MCF 10A (cell line): ENCODE measurements at places on chromosomes 3 and 15.

- DNase-seq, result no peak
Observed at GRCh38 chr3:155618543-155618942, 126.3 kb downstream of the PLCH1 start.

DNA sequence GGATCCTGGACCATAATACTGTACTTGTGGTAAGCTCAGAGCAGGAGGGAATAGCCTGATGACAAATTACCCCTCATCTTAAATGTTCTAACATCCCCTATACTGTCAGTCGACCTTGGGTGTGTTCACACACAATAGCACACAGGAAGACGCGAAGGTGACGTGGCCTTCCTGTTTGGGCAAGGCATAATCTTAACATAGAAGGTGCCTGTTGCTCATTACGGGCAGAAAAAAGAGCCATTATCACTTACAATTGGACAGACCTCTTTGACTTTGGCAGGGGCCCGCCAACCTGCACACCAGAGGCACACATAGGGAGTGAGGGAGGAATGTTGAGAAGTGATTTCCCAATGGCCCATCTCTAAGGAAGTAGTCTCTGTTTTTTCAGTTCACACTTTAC lies 144.2 kb downstream of the ANO10 start:
- DNase-seq, result no peak

DNA sequence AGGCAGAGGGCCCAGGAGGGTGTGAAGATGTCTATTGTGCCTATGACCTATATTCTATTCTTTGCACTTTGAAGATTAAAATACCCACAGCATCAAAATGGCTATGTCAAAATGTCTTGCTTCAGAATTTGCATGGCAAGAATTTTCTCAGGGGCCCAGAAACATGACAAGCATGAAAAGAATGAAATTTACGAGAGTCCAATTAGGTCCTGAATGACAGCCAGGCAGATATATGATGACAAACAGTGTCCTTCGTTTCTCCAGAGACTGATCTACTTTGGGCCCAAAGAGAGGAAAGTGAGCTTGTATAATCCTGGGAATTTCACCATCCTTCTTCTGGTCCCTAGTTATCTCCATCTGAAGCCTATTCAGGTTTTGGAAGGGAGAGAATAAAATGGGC lies 609.9 kb downstream of the FHIT start:
- DNase-seq, result no peak

GRCh38 chr3:187769771-187770170 lies 24.5 kb upstream of the BCL6 start:
- DNase-seq, result no peak

DNA sequence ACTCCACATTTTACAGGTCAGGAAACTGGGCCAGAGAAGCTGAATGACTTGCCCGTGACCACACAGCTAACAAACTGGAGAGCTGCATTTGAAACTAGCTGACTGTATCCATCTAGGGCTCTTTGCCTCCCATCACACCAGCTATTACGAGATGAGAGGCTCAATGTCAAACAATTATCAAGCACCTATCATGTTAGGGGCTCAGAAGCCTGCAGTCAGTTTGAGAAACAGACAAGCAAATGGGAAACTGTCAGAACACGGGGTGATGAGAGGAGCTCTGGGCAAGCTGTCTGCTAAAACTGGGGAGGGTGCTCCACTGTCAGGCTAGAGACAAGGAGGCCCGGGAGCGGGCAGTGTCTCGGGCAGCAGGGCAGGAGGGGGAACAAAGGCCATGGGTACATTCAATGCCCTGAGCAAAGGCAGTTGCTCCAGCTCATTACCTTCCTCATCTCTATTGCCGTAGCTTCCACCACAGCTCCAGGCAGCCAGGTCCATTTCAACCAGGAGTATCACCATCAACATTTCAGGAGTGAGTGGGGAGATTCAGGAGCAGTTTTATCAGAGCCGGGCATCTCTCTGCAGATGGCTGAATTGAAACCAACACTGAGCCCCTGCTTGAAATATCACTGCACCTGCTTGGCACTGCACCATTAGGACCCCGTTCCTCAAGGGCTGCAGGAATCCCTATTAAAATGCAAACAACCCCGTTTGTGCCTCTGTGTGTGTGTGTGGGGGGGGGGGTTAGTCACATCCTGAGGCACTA lies 122.6 kb downstream of the RAB11A start:
- no peak for DNase-seq

GRCh38 chr3:194687638-194688199 lies 2.0 kb downstream of the FAM43A start:
- no peak for DNase-seq

- no peak for DNase-seq
Observed at GRCh38 chr3:194830978-194831377, 145.3 kb downstream of the FAM43A start.

DNA sequence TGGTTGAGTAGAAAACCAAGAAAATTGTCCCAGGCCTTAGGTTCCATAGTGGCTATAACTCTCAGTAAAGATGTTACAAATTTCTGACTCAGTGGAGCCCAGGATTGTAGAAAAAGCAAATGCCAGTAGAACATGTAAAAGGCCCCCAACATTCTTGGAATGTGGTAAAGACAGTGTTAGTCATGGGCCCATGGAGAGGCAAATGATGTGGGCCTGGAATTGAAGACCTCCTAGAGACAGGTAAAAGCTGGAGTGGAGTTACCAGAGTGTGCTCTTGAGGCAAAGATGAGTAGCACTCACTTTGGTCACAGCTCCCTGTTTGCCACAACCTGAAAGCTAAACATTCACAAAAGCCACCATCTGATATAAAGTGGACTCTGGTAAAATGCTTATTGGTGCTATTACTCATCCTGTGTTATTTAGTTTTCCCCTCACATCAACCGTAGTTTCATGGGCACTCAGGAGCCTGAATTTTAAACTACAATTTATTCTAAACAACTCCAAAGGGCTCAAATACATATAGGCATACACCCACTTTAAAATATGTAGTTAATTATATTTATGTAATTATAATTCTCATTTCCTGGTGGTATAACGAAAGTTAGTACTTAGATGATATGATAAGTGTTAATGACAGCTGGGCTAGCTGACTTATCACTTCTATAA lies 359.6 kb upstream of the NECTIN3 start:
- no peak for DNase-seq

DNA sequence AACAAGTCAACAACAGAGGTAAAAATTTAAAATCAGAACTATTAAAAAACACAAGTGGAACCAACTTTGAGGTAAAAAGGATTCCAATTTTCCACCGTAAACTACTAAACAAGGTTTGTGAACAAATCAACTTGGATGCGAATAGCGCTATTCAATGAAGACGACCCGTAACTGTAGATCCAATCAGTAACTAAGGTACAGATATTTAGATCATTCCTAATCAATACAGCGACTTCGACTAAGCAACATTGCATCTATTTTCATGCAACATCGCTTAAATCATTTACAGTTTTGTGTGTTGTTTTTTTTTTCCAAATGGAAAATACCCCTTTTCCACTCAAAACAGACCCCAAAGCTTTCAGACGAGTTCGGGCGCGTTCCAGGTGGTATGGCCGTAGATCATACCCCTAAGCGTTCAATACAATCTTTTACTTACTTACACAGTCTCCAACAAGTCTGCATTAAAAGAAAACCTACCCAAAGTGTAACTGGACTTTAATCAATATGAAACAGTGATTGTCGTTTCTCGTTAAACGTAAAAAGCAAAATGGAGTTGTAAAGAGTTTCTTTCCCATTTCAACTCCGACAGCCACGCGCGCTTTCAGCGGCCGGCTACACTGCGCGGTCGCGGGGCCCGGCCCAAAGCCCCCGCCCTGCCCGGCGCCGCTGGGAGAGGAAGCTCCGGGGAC lies 786 bp downstream of the RHOA start:
- no peak for DNase-seq

DNA sequence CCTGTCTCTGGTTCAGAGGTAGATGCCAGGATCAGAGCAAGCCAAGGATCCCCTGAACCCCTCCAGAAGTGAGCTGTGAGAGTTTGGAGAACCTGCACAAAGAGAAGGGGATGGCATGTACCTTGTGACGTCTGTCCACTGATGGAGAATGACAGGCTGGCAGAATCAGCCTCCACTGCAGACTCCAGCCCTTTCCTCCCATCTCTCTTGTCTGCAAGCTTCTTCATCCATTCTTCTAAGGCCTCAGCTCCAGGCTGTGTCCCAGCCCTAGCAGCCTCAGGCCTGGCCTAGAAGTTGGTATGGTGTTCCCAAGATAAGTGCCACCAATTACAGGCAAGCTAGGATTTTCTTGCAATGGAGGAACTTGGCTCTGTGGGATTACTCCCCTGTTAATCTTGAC lies 8.6 kb downstream of the GALNT15 start:
- no peak for DNase-seq

DNA sequence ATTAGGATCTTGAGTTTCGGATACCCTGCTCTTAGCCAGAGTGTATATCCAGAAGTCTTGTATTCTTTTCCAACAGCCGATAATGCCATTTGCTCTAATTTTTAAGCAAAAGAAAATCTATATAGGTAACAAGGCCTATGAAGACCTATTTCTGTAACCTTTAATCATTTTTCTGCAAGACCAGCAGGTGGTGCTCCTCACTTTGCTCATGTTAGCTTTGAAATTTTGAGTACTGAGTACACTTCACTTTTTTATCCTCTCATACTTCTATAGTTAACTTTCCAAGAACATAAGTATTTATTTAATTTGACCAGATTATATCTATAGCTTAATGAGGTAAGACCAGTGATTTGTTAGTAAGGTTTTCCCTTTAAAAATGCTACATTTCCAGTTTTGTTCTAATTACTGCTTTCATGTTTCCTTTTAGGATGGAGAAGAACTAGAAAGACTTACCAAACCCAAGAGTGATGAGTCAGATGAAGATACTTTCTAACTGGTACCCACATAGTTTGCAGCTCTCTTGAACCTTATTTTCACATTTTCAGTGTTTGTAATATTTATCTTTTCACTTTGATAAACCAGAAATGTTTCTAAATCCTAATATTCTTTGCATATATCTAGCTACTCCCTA lies 20.5 kb downstream of the SLC35A5 start:
- peak; percentile 51 for DNase-seq

DNA sequence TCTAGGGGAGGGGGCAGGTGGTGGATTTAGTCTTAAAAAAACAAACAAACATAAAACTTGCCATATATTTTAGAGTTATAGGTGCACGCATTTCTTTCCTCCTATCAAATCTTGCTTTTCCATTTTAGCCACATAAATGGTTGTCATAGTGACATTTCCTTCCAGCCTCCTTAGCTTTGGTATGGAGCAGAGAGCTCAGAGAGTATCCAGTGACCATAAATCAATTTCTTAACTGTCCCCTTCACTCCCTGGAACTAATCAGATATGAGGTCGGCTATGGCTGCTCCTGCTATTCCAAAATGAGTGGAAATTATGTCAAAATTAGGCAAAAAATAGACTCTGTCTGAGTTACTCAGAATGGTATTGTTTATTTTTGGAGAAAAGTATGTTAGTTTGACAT lies 164.5 kb downstream of the EBLN2 start:
- no peak for DNase-seq

DNA sequence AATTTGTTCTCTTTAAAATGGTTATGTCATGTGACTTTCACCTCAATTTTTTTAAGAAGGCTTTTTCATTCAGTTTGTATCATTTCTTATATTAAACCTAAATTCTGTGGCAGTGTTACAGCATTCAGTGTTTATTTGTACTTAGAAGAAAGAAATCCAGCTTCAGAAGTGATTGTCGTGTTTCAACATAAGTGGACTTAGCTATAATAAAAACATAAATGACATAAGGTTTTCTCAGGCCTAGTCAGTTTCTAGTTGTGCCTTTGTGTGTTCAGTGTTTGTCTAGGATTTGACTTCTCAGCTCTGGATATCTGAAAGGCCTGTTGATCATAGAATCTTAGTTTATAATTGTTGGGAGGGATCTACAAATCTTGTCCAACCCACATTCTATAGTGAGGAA lies 80.5 kb downstream of the STT3B start:
- no peak for DNase-seq

GRCh38 chr3:25156626-25157025 lies 271.4 kb upstream of the RARB start:
- peak; percentile 57 for DNase-seq

DNA sequence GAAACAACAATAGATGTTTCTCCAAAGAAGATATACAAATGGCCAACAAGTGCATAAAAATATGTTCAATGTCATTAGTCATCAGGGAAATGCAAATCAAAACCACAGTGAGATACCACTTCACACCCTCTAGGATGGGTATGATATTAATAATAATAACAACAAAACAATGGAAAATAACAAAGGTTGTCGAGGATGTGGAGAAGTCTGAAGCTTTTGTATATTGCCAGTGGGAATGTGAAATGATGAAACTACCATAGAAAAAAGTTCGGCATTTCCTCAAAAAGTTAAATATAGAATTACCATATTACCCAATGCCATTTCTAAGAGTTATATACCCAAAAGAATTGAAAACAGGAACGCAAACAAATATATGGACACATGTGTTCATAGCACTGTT lies 10.8 kb downstream of the BHLHE40 start:
- DNase-seq, result no peak

DNA sequence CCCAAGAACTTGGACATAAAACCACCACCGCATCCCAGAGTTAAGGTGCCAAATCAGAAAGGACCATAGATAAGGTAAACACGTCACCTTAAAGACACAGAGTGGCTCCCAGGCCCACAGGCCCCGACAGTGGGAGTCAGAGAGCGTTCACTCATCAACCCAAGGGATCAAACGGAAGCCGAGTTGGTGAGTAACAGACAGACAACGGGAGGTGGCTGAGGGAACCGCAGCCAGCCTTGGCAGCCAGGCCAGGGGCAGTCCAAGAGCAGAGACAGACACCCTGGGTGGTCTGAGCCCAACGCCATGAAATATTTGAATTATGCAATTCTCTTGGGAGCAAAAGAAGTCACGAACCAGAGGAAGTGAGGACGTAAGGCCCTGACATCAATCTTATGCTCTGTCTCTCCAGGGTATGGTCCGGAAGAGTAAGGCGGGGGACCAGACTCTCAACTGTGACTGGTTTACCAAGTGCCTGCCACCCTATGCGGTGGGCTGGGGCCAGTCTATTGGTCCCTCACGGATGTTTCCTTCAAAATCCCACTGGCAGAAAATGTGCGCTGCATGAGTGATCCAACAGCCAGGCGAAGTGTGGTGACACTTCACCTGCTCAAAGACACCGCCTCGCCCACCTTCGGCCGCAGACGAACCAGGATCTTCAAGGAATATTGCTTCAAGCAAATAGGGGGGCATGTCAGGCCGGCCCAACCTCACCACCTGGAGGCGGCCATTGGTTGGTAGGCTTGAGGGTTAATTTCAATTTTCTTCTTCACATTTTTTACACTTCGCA lies 34.3 kb downstream of the TMEM44 start:
- DNase-seq, result peak; percentile 78

DNA sequence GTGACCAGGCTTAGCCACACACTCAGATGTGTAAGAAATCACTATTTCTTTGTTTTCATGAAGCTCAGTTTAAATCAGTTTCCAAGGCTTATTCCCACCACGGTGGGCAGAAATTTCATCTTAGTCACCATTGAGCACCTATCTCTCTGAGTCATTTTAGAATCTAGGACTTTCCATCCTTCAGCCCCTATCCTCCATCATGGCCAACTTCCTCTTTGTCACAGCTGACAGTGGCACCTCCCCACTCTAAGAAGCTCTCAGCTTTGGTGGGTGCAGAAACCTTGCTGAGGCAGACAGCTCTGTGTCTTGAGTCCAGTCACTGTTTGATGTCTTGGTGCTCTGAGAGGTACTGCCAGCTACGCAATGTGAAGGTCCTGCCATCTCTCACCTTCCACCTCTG lies 32.9 kb downstream of the SNTN start:
- no peak for DNase-seq

- peak; percentile 85 for DNase-seq
Observed at GRCh38 chr15:59165726-59166125, 40.9 kb upstream of the LDHAL6B start.
